GOT3 (cell line): ENCODE measurements at places on chromosomes 7 and 10.

GRCh38 chr10:78829565-78829964 is 239.2 kb upstream of the ZMIZ1 start:
- DNase-seq: no peak

DNA sequence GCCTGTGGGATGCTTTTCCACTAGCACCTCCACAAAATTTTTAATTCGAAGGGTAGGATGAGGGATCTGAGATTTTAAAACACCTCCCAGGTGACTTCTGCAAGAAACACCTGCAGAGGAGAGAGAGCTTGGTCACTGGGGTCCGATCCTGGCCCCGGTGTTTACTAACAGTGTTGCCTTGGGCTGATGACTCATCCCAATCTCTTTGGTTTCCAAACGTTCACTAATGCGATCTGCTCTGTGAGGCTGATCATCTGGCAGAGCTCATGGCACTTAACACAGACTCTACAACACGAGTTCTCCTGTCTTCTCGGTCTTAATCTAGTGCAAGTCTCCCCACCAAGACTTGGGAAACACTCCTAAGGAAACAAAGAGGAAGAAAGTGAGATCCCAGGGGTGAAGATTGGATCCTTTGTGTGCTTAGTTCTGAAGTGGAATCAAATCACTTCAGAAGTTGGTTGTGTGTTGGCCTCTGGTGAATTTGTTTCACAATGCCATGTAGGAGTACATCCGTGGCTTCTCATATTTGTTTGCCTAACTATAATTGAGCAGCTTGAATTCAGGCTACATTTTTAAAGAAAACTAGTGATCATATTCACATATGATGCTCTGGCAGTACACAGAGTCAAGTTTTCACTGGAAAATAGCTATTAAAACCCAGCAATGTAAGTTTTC is 407.9 kb downstream of the NRG3 start:
- no peak for DNase-seq

GRCh38 chr10:111098679-111099437 is 22.0 kb downstream of the ADRA2A start:
- no peak for DNase-seq

DNA sequence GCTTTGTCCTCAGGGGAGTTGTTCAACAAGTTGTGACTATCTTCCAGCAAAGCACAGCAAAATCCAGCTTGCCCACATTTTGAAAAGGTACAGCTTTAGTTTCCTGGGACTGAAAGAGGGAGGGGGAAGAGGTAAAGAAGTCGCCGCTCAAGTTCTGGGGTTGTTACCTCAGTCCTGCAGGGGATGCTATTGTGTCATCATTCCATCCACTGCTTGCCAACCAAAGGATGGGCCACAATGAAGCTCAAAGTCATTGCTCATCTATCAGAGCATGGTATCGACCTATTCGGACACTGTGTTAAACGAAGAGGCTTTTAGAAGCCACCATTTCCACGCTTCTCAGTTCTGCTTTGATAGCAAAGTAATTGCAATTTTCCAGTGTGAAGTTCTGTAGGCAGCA is 34.3 kb downstream of the NPY start:
- DNase-seq: no peak

- no peak for DNase-seq
Observed at GRCh38 chr10:75612904-75613684, 181.7 kb downstream of the LRMDA start.

DNA sequence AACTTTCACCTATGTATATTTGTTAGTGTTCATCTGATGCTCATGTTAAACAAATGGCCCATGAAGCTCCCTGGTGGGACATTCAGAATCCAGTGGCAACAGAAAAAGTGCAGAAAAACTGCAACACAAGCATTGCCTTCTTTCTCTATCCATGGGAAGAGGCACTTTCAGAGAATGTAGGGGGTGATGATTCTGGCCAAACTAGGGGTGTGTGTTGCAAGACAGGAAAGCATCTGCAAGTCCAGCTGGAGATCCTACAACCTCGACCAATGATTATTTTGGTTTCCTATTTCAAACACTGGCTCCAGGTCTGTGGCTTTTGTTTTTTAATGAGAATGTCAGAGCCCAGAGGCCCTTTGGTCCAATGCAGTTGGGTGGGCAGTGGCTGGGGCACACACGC is 198.7 kb downstream of the CXCL12 start:
- DNase-seq: no peak

GRCh38 chr7:39414224-39415035 is 151.8 kb upstream of the YAE1 start:
- DNase-seq: peak; percentile 67

DNA sequence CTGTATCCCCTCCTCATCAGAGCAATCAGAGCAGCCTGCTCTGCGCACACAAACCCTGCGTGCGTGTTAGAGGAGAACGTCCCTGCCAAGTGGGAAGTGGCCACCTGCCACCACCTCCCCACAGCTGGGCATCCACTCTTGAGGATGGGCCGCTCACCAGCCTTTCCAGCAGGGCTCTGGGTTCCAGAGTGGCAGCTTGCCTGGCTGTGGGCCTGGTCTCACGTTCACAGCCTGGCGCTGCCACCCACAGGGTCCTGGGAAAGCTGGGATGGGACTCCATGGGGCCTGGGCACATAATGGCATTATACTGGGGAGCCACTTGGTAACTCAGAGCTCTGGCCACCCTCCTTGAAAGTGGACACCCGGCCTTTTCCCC is 151.1 kb upstream of the PPP2R2D start:
- DNase-seq: no peak

GRCh38 chr10:118171861-118172260 is 125.1 kb upstream of the RAB11FIP2 start:
- DNase-seq: no peak

GRCh38 chr7:135459076-135459475 is 50.8 kb downstream of the CNOT4 start:
- no peak for DNase-seq

DNA sequence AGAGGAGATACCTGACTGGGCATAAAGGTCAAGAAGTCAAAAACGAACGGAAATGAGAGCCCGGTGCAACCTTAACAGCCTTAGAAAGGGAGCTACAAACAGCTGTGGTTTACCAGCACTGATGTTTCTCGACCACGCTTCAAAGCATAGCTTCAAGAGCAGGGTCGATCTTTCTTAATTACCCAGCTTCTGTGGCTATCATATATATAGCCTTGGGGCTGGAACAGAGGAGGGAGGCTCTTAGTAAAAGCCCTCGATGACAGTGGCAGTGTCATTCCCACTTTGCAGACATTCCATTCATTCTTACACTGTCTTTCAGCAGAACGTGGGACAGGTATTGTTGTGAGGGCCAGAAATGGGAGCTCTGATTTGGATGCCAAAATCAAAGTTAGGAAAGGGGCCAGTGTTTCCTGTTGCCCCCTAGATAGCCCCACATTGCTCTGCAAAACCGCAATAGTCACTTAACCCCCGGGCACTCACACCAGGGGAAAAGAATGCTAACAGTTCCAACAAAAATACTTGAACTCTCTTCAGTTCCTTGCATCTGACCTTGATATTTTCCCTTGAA is 141.5 kb downstream of the MTPAP start:
- no peak for DNase-seq

- no peak for DNase-seq
Observed at GRCh38 chr10:63344269-63344668, 121.5 kb downstream of the JMJD1C start.

- no peak for DNase-seq
Observed at GRCh38 chr10:176677-177076, 41.4 kb downstream of the ZMYND11 start.

DNA sequence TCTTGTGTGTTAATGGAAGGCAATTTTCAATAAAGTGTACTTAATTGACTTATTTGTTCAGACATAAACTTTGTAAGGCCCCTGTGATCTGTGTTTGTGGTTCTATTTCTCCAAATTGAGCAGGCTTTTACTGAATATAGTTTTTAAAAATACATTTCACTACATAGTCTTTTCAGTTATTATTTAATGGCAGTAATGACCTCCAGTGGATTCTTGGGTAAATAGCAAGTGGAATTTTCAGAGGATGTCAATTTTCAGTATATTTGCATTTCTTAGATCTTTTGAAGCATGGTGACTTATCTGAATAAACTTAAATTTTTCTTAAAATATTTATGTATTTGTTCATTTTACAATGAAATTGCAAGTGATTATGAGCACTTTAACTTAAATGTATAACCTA is 203.1 kb upstream of the PCLO start:
- DNase-seq: no peak

- DNase-seq: no peak
Observed at GRCh38 chr10:96287392-96288105, 16.2 kb upstream of the BLNK start.

DNA sequence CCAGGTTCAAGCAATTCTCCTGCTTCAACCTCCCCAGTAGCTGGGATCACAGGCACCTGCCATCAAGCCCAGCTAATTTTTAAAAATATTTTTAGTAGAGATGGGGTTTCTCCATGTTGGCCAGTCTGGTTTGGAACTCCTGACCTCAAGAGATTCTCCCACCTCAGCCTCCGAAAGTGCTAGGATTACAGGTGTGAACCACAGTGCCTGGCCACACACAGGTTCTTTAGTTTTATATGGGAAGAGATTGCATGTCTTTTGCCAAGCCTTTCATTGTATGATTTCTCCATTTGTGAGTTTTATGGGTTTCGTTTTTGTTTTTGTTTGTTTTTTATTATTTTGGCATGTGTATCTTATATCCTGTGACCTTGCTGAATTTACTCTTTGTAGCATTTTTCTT is 40.9 kb downstream of the C1GALT1 start:
- DNase-seq: no peak

DNA sequence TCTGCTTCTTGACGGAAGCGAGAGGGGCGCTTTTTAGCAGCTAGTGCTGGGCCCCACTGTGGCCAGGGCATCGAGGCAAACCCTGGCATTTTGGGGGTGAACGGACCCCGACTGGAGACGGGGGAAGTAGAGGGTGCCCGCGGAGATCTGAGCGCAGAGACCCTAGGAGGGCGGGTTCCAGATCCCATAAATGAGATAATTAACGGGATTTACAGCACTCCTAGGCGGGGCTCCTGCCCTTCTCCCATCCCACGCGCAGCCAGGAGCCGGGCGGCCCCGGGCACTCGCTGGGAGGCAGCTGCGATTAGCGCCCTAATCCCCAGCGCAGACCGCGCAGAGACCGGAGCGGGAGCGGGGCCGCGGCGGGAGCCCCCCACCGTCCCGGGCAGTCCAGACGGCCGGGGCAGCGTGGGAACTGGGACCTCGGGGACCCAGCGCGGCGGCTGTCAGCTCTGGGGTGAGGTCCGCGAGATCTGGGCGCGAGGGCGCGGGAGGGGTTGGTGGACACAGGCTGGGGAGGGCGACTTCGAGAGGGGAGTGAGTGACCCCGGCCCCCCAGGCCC is 735 bp downstream of the JCAD start:
- DNase-seq: no peak

GRCh38 chr10:86506499-86506898 is 15.1 kb downstream of the WAPL start:
- DNase-seq: no peak

DNA sequence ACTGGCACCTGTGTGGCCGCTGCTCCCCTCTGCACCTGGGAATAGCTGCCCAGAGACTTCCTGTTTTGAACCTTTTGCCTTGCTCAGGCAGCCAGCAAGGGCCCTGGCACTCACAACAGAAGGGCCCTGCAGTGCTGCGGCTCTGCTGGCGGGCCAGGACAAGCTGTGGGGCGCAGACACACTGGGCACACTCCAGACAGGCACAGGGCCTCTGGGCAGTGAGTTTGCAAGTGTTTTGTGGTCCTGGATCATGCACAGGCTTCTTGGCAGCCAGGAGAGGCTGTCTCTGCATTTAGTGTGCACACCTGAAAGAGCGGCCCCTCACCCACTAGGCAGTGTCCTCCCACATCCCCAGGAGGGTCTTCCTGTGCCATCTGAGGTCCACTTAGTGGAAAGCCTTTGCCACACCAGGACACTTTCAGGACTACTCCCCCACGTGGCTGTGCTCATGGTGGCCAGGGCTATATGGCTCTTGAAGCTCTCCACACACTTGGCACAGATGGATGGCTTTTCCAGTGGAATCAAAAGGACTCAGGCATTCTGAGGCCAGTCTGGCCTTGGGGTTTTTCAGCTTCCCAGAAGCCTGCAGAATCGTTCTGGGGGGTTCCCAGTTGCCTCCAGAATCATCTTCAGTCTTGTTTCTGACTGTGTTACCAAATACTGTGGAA is 5.0 kb upstream of the ATP6V0E2 start:
- no peak for DNase-seq

GRCh38 chr7:112898432-112899290 is 108.5 kb upstream of the TMEM168 start:
- no peak for DNase-seq

DNA sequence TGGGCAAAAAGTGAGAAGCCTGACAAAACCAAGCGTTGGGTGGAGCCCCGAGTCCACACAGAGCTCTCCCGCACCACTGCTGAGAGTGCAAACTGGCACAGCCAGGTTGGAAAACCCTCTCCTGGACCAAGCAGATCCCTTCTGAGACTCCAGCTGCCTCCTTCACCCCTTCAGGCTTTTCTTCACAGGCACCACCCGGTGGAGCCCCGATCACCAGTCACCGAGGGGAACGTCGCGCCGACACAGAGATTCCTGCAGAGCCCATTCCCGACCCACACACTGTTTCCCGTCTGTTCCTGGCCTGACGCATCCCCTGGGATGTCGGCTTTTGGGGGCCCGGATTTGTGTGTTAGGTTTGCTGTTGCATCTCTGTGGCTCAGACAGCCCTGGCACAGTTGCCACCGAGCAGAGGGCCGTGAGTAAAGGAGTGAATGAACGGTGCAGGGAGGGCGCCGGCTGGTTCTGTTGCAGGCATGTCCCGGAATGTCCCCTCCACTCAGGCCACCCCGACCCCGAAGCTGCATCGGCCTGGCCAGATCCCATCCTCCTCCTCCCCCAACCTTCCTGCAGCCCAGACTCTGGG is 51.0 kb upstream of the INPP5A start:
- DNase-seq: no peak

GRCh38 chr10:7512487-7512886 is 101.7 kb upstream of the SFMBT2 start:
- no peak for DNase-seq

DNA sequence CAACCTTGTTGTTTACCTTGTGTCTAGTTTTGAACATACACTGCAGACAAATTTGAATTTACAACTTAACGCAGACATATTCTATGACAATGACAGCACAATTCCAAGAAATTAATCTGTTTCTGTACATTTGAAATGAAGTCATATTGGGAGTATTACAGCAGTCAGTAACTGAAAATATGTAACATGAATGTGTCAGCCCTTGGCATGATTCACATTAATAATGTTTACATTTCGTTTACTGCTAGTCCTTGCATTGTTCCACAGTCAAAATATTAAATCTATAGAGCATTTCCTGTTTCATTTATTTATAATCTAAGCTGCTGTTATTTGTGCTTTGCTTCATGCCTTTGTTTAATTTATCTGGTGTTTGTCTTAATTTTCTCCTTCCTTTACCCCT is 80.4 kb downstream of the NOC3L start:
- no peak for DNase-seq

GRCh38 chr10:121862649-121863048 is 65.2 kb downstream of the ATE1 start:
- DNase-seq: no peak
